GM23338 (cell line): ENCODE measurements at places on chromosomes 7 and 10.

DNA sequence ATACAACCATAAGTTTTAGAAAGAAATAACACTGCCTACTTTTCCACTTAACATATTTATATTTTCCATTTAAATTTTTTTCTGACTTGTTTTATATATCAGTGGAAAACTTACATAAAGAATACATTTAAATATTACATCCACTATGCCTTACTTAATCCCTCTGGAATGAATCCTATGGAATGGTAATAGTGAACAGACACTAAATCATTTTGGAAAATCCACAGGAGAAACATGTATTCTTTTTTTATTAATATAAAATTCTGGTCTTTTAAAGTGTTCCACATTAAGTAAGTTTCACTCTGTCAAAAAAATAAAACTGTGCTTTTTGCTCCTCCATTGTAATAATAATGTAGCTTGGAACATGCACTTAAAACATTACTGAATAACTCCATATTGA lies 236.8 kb upstream of the LRRN3 start:
- DNase-seq = no peak

- DNase-seq = no peak
Measured at GRCh38 chr7:139526578-139527544, 3.4 kb downstream of the CLEC2L start.

- DNase-seq = no peak
Measured at GRCh38 chr10:6194311-6194710, 8.4 kb upstream of the PFKFB3 start.

- no peak for DNase-seq
Measured at GRCh38 chr7:69640216-69640615, 41.9 kb downstream of the AUTS2 start.

- no peak for DNase-seq
Measured at GRCh38 chr7:963236-964078, 9.0 kb upstream of the ADAP1 start.

GRCh38 chr10:121368347-121369025 lies 229.8 kb downstream of the FGFR2 start:
- DNase-seq = peak; percentile 6

DNA sequence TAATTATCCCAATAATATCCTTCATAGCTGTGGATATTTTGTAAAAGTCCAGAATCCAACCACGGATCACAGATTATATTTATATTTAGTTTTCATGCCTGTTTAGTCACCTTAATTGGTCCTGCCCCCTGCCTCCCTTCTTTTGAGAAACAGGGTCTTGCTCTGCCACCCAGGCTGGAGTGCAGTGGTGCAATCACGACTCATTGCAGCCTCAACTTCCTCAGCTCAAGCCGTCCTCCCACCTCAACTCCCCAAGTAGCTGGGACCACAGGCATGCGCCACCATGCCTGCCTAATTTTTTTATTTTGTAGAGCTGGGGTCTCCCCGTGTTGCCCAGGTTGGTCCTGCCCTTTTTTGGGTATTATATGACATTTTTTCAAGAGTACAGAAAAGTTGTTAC lies 129.4 kb downstream of the KAT6B start:
- DNase-seq = no peak

GRCh38 chr7:155231241-155231800 lies 66.4 kb upstream of the INSIG1 start:
- no peak for DNase-seq
